ENCODE measurements at places on chromosomes 6 and 20.

DNA sequence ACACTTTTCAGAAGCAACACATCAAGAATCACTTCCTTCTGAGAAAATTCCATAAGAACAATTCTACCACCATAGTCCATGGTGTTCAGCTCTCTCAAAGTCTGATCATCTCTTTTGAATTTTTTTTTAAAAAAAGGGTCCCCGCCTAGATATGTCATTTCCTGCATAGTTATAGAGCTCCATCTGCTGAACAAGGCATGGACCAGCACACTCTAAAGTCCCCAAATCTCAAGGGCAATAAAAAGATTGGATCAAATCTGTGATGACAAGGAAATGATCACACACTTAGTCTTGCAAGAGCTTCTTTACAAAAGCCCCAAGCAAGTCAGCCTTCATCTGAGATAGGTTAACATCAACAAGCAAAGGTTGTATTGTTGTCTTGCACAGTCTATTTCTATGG is 100.7 kb upstream of the STMND1 start:
- DNase-seq = no peak

DNA sequence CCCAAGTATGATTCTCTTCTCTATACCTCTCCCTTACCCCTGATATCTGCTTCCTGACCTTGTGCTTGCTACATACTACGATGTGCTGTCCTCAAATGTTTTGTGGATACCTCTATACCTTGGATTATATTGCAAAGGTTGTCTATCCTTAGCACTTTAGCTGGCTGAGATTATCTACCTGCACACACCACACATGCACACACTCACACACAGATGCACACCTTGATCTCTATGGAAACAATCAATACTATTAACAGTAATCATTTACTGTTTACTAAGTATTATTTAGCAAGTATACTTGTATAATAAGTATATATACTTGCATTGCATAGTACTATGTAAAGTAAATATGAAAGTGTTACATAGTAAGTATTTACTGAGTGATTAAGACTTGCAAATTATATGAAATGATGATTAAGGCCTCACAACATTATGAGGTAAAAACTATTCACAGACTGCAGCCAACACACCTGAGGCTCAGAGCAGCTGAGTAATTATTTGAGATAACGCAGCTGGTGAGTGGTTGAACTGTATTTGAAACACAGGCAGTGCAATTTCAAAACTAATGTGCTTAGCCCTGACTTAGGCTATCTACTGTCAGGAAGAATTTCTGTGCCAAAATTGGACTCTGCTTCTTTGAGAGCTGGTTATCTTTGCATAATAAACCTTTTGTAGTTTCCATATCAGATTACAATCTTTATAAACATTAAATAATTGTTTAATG is 699.9 kb downstream of the FRK start:
- DNase-seq = no peak

DNA sequence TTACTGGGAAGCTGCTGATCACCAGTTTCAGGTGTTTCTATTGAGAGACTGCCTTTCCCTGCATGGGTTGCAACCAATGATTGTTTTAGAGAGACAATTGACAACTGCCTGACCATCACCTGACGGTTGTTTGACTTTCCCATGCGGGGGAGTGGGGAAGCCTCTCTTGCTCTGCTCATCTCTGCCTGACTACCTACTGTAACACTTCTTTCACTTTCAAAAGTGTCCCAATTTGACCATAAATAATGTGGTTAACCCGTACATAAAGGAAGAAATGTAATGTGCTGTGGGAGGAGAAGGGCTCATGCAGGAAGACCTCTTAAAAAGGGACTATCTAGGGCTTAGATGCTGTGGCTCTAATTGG is 122.1 kb upstream of the PHACTR1 start:
- DNase-seq = no peak

DNA sequence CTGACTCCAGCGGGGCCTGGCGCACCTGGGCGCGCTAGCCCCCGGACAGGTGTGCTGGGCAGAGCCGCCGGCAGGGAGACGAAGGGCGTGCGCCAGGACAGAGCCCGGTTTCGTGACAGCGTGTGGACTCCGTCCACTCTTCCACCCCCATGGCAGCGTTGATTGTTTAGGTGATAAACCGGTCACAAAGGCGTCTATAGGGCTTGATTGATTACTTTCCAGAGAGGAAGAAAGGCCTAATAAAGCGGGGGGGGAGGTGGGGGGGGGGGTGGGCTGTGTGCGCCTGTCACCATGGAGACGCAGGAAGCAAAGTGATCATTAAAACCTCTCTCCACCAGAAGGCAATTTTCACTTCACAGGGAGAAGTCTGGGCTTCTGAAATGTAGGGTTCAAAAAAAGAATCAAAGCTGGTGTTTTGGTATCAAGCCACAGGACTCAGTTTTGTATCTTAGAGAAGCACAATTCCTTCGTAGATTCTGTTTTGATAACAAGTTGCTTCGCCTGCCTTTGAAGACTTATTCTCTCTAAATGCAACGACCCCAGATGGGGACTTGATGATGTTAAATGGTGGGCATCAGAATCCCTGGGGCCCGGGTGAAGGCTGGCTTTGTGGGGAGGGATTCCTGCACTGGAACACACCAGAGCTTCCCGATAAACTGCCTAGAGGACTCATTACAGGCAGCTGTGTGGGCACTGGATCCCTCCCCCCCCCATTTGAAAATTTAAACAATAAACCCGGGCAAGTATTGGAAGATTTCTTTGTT is 1.4 kb downstream of the PHACTR3 start:
- no peak for DNase-seq

DNA sequence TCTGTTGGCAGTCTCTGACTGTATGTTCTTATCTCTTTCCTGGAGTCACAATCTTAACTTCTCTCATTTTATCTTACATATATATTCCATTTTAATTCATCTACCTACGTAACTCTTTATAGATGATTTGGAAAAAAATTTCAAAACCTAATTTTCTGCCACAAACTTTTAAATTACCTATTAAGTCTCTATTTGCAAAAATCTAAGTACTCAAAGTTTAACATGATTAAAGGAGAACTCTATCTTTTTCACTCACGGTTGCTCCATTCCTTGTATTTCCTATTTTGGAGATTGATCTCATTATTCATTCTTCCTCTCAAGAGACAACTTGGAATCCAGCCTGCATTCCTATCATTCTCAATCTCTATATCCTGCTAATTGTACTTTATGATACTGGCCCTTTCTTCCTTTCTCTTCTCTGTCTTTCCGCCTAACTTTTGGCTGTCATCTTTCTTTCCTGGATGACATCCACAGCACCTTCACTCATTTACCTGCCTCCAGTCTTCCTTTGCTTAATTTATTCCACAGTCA is 1071.1 kb upstream of the CITED2 start:
- DNase-seq = no peak

- DNase-seq = no peak
These were observed 48.1 kb downstream of the TM9SF4 start for GRCh38 chr20:32157611-32158010.

DNA sequence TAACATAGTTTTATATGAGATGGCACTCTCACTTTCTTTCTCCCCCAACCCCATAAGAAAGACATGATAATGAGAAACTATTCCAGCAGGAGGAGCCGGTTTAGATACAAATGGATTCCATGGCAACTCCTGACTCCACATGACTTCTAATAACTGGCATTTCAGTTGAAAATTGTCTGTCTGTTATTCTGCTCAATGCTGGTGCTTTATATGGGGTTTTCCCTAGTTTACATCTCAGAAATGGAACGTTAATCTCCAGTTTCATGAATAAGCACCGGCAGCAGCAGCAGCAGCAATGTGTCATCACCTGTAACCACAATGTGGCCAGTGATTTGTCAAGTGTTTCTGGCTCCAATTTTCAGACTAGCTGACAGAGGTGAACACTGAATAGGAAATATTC is 8.0 kb upstream of the SIM1 start:
- DNase-seq = no peak

GRCh38 chr20:35432430-35432735 is 5.6 kb downstream of the GDF5 start:
- no peak for DNase-seq

GRCh38 chr6:92132457-92132856 is 1286.9 kb downstream of the EPHA7 start:
- no peak for DNase-seq

DNA sequence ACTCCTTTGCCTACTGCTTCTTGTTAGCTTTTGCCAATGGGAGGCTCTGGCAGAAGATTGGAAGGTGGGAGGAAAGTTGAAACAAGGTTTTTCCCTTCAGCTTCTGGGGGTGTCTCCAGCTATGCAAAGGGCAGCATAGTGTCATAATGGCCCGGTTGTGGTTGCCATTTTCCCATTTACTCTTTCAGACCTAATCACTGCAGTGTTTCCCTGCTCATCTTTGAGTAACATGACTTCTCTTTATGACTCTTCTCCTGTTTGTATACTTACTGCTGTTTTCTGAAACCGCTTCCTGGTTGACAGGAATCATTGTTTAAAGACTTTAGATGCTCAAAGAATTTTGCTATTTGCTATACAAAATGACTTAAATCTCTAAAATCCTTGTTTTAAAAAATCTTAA is 19.9 kb downstream of the NRN1 start:
- no peak for DNase-seq
